ENCODE measurements at places on chromosomes 6 and 20.
A peak's percentile ranks its signal among the peaks of the same experiment; 100 is the strongest.

GRCh38 chr20:4946986-4947385 lies 54.3 kb downstream of the SLC23A2 start:
- DNase-seq = no peak

- DNase-seq = no peak
These were observed 7.7 kb downstream of the GRIK2 start for GRCh38 chr6:101401171-101401570.

- no peak for DNase-seq
These were observed 118.5 kb downstream of the LRRC1 start for GRCh38 chr6:53913286-53913685.

DNA sequence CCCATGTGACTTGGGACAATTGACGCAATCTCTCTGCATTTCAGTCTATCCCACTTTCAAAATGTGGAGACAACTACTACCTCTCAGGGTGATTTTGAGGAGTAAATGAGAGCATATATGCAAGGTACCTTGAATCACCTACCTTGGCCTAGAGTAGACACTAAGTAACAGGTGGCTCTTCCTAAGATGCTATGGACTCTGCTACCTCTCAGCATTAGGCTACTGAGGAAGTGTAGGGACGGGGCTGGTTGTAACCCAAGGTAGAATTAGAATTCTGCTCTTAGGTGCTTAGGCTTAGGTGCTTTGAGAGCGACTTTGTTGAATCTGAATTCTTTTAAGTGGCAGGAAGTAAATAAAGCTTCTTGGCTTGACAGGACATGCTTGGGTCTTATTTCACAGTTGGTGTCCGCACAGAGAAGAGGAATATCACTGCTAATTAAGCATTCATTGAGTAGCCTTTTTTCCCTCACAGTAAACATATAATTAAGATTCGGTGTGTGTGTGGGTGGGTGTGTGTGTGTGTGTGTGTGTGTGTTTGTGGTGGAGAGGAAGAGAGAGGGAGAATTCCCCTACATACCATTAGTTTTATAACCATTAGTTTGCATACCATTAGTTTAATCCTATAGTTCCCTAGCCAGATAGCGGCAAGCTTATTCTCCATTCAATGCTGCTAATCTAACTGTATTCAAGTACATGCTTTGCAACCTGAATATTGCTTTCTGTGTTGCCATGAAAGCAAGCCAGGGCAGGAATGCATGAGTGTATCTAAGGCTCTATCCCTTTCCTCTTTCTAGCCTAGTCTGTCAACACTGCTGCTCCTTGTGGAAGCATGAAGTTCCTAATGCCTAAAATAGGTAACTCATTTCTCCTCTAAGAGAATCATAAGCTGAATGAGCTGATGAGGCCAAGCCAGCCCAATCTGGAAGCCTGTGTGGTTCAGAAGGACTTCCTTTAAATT lies 112.5 kb downstream of the IPCEF1 start:
- DNase-seq = no peak

DNA sequence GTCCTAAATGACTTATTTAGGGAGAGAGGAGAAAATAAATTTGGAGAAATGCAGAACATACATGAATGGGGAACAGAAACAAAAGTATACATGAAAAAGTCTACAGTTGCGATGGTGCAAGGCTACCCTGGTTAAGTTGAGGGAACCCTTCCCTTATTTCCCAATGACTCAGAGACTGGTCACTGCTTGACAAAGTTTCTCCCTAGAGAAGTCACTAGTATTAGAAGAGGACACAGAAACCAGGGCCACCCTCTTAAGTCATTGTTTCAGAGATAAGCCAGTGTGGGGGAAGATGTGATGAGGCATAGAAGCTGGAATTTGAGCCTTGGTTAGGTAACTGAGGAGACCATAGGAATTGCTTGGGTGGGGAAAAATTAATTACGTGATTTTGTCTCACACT lies 24.4 kb upstream of the EDN1 start:
- DNase-seq = peak; percentile 60

GRCh38 chr20:4435671-4436455 lies 285.8 kb upstream of the PRND start:
- no peak for DNase-seq

GRCh38 chr6:1267057-1267732 lies 44.7 kb upstream of the FOXQ1 start:
- no peak for DNase-seq

All from HFFc6 (cell line).